A549 (cell line): ENCODE measurements at places on chromosomes 7 and 10. TPM values are rescaled to one million over a fixed set of nuclear protein-coding genes. Genes with fewer than 3 reads are reported as not detected.

GRCh38 chr7:19522486-19522885, 186.4 kb downstream of the POLR1F start:
- DNase-seq = no peak

DNA sequence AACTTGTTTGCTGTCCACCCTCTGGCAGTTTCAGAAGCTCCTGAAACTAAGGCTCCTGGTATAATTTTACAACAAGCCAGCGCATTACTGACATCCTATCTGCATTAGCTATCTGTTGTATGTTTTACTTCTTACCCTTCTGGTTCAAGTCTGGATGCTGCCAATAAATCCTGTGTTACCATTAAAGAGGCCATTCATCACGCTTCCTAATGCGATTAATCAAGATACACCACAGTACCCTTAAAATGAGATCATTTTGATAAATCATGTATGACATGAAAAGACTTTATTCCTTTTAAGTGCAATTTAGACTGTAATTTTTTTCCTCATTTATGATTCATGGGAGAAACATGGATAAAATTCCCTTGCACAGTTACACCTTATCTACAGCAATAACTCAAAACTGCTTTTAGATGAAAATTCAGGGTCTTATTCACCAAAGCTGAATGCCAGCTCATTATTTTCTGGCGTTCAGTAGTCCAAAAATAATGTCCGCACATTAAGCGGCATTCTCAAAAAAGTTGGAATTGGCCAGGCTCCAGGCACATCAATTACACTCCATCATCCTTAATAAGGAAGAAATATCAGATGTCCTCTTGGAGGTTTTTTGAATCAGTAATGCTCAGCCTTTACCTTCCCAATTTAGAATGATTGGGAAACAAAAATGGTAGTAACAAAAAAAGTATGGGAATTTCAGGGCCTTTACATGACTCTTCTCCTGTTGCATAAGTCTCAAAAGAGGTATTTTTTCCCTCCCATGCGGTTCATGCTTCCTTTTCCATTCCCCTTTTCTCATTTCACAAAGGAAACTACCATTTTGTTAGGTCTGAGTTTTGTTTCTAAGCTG, 878.5 kb downstream of the LRMDA start:
- no peak for DNase-seq

- DNase-seq = no peak
These were observed 64.6 kb downstream of the PDE1C start for GRCh38 chr7:32005577-32005976.

DNA sequence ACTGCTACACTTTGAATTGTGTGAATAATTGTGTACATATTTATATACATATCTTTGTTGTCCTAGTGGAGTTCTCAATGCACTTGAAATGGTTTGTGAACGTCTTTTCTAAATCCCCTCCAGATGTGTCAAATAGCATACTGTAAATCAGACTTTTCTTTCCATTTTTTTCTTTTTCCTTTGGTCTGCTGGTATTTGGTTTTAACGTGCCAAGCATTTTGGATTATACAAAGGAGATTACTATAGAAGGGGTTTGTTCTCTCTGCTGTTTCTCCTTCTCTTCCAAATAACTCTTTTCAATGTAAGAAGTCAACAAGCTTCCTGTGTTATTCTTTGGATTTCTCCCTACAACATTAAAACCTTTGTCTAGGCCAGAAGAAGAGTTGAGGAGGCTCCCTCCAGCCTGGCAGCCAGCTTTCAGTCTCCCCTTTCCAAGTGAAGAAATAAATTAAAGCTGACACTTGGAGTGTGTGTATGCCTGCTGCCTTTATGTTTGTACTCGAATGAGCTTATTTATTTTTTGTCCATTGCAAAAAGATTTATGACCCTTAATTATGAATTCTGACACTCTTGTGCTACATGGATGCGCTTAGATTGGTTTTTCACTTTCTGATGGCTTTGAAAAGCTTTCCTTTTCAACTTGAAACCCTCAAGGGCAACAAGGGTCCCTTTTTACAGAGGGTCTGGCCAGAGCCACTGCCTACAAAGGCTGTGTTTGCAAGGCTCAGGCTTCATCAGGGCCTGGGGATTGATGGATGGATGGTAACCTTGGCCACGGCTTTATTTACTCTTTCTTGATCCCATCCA, 107.8 kb downstream of the RAB18 start:
- no peak for DNase-seq

- no peak for DNase-seq
These were observed 424.3 kb downstream of the KIF20B start for GRCh38 chr10:90125456-90126255.

- DNase-seq = no peak
These were observed 8.6 kb downstream of the PRKG1 start for GRCh38 chr10:51082857-51083256.

- no peak for DNase-seq
These were observed 21.4 kb downstream of the DNAJB12 start for GRCh38 chr10:72333112-72334015.

GRCh38 chr7:10972174-10972573, 1.5 kb upstream of the PHF14 start:
- DNase-seq = no peak

- DNase-seq = no peak
These were observed 50.6 kb upstream of the TES start for GRCh38 chr7:116159711-116160110.

- DNase-seq = no peak
These were observed 534.6 kb downstream of the TFEC start for GRCh38 chr7:115496006-115496405.

DNA sequence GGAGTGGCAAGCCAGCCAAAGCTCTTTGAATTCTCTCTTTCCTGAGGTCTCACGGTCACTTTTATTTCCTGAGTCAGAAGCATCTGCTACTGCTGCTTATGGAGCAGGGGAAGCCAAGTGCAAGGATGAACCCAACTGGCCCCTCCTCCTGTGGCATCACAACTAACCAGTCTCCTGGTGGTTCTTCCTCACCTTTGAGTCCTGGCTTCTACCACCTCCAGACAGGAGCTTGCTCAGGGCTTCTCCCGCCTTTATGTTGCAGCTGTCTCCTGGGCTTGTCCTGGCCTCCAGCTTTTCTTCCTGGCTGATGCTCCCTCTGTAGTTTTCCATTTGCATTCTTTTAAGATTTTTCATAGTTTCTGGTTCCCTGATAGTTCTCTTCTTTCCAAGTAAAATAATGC, 349.7 kb upstream of the NRP1 start:
- DNase-seq = no peak

GRCh38 chr10:26448292-26448691, 10.2 kb downstream of the APBB1IP start:
- DNase-seq = no peak

DNA sequence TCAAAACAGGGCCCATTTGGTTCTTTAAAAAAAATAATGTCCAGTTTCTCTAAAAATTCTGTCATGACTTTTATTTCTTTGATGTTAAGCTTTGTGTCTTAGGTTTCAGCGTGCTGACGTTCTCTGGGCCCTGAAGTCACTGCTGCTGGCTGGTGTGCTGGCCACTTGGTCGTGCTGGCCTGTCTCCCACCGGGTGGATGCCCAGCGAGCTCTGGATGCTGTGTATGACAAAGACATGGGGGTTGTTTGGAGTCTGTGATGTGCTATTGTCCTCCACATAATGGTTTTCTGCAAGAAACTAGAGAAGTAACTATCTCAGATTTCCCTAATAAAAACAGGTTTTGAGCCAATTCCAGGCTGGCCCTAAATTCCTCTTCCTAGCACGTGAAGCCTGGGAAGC, 9.5 kb upstream of the IDI2 start:
- DNase-seq = no peak

- no peak for DNase-seq
These were observed 102.0 kb downstream of the GNAI1 start for GRCh38 chr7:80236681-80237080.

DNA sequence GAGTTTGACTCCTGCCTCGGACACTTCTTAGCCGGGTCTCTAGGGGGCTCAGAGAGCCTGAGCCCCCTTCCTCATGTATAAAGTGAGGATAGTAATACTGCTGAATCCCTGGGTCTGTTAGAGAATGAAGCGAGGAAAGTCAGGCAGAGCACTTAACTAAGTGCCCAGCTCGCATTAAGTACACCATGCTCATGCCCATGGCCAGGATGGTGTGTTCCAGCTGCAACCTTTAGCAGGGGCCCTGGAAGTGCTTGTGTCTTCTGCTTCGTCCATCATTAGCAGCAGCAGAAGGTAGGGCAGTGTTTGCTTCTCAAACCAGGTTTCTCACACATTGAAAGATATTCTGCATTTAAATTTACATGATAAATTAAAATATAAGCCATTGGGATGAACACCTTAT, 27.3 kb upstream of the WDFY4 start:
- no peak for DNase-seq

DNA sequence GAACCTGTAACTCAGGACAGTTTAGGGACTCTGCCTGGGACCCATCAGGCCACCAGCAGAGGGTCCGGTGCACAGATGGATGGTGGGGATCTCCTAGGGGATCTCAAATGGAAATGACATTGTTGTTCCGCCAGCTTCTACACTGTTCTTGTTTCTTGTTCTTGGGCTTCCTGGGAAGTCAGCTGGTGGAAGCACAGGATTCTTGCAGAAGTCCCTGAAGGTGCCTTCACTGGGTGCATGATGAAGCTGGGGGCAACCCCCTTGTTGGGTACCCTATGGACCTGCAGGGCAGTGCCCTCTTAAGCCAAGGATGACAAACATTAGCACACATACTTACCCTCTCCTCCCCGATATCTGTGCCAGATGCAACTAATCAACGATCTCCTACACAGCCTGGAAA, 18.6 kb downstream of the SFTPD start:
- DNase-seq = no peak

DNA sequence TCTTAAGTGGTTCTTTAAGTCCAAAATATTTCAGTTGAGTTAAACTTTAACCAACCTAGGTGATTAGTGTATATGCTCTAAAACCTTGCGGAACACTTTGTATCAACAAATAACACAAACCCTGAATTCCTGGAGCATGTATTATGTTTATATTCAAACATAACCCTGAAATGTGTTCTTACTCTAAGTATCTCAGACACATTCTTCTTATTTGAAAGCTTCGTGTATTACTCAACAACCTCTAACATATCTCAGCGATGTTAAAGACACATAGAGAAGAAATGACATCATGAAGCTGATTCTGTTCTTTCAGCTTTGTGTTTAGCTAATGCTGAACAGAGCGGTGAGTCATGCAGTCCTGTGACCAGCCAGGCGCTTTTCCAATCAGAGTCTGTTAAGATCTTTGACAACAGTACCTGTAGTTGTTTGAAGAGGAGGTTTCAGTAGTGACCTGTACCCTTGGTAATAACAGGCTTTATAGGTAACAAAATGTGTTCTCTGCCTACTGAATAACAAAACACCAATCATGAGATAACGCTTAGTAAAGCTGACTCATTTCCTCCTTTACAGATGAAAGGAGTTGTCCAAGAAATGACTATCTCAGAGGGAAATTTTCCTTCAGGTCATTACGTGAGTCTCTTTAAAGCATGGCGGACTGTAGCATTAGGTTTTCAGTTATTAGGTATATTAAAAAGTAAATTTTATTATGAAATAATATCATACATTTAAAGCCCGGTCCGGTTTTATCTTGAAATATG, 67.3 kb upstream of the KLF6 start:
- peak; percentile 94 for DNase-seq

DNA sequence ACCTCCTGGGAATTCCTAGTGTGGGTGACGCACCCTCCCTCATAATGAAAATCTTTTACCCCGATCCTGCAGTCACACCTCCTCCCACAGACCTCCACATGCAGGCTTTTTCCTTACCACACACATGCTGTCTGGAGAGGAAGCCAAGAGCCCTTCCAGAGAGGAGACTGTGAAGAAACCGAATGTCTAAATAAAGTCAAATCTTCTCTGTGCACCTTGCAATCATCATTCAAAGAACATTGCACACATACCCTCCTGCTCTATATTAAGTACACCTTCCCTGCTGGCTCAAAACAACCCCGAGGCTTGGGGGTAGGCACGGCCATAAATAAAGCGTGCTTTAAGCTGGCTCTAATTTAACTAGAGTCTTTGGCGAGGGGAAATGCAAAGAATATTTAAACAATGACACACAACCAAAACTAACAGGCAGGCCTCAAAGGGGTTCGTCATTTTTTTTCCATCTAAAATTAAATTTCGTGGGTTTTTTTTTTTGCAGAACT, 34.9 kb downstream of the CALML3 start:
- no peak for DNase-seq

- no peak for DNase-seq
These were observed 209.4 kb downstream of the TCERG1L start for GRCh38 chr10:131102147-131102546.

GRCh38 chr10:126421756-126422256, 33.5 kb upstream of the ADAM12 start:
- no peak for DNase-seq

- no peak for DNase-seq
These were observed 201.7 kb downstream of the BICC1 start for GRCh38 chr10:58714409-58714808.

- no peak for DNase-seq
These were observed 755 bp downstream of the TOMM7 start for GRCh38 chr7:22821702-22822485.

The GPR15LG gene
- not detected in 3 replicates for polyA plus RNA-seq

The CTAGE6 gene
- not detected in 3 replicates for polyA plus RNA-seq

The OR13A1 gene
- not detected in 3 replicates for polyA plus RNA-seq

The HYAL4 gene
- polyA plus RNA-seq = 0.05 TPM in 1 of 3 replicates, not detected in the others

The KEL gene
- polyA plus RNA-seq = not detected in 3 replicates

The NKX2-3 gene
- 0.05 TPM in 1 of 3 replicates, not detected in the others for polyA plus RNA-seq

The PTER gene
- polyA plus RNA-seq = 11.4 to 13.4 TPM (median 13.2 TPM) in 3 replicates

The GIMAP4 gene
- polyA plus RNA-seq = not detected in 3 replicates

The THSD7A gene
- polyA plus RNA-seq = 4.2 to 5.7 TPM (median 5.4 TPM) in 3 replicates

The CARD11 gene
- polyA plus RNA-seq = 0.92 to 1.6 TPM (median 1.1 TPM) in 3 replicates

The GPR85 gene
- not detected in 3 replicates for polyA plus RNA-seq

The ABCC2 gene
- 164 to 192 TPM (median 173 TPM) in 3 replicates for polyA plus RNA-seq

The EFCAB10 gene
- polyA plus RNA-seq = 4.2 to 5.0 TPM (median 4.2 TPM) in 3 replicates

The COMTD1 gene
- 31.3 to 35.3 TPM (median 34.2 TPM) in 3 replicates for polyA plus RNA-seq
